ENCODE measurements at places on chromosomes 3 and 15.
A peak's percentile ranks its signal among the peaks of the same experiment; 100 is the strongest.

GRCh38 chr15:67422296-67422695 is 98.6 kb upstream of the C15orf61 start:
- no peak for DNase-seq

DNA sequence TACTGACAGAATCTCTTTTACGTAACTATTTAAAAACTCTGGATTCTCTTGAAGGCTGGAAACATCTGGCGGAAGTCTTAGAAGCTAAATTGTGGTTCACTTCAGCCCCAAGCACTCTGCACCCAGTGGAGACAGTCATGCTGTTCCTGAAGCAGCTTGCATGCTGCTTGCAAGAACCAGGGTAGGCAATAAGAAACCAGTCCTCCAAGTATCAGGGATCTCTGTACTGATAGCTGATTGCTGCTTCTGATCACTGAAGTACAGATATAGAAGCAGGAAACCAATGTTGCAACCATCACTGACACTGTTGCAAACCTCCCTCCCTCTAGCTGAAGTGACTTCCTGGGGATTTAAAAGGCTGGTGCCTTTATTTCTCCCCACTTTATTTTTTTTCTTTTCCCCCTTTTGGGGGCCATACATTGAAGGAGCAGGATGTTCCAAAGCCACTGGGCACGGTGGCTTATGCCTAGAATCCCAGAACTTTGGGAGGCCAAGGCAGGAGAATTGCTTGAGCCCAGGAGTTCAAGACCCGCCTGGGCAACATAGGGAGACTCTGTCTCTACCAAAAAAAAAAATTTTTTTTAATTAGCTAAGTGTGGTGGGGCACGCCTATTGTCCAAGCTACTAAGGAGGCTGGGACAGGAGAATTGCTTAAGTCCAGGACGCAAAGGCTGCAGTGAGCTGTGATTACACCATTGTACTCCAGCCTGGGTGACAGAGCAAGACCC is 15.3 kb downstream of the SPCS1 start:
- no peak for DNase-seq

DNA sequence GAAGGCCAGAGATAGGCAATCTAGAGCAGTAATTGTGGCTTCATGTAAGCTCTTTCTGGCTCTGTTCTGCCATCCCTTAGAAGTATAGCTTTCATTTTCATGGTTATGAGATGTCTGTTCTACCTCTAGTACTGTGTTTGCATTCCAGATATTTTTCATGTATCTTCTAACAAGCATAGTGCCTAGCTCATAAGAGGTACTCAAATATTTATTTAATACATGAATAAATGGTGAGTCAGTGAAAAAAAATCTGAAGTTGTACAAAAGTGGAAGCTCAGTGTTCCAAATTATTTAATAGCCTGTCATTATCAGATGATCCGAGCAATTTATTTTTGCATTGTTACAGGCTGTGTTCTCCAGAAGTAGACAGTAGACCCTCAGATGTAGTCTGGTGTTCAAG is 64.3 kb downstream of the OXSM start:
- DNase-seq: no peak

GRCh38 chr3:181912384-181912783 is 200.7 kb downstream of the SOX2 start:
- no peak for DNase-seq

- no peak for DNase-seq
Measured at GRCh38 chr15:83815506-83815905, 161.6 kb downstream of the ADAMTSL3 start.

GRCh38 chr3:114942773-114943172 is 204.3 kb downstream of the ZBTB20 start:
- no peak for DNase-seq

DNA sequence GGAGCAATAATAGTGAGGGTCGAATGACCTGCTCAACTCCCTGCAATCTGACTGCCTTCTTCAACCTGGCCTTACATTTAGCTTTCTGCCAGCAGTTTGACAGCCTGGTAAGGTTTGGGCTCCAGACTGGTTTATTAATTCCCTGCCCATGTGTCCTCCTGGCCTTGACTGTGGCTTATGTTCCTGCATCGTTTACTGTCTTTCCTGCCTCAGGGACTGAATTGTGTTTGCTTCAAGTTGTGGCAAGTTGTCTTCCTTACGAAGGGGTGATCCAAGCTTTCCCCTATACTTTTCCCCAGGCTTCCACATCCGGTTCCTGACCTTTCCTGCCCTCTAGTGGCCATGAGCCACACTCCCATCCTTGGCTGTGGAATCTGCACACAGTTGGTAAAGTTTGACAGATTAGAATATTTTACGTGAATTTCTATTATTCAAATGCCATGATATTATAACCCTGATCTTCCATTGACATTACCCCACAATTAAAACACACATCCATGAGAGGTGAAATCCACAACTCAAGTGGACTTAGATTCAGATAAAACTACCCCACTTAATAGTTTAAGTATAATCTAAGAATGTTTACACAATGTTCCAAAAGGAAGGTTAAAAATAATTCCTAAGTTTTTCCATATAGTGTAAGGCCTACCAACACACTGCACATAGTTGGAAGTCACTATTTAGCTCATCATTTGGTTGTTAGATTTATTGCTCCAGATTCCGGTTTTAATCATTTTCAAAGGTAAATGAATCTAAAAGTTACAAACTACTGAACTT is 95.7 kb downstream of the NEDD4 start:
- peak; percentile 70 for DNase-seq

DNA sequence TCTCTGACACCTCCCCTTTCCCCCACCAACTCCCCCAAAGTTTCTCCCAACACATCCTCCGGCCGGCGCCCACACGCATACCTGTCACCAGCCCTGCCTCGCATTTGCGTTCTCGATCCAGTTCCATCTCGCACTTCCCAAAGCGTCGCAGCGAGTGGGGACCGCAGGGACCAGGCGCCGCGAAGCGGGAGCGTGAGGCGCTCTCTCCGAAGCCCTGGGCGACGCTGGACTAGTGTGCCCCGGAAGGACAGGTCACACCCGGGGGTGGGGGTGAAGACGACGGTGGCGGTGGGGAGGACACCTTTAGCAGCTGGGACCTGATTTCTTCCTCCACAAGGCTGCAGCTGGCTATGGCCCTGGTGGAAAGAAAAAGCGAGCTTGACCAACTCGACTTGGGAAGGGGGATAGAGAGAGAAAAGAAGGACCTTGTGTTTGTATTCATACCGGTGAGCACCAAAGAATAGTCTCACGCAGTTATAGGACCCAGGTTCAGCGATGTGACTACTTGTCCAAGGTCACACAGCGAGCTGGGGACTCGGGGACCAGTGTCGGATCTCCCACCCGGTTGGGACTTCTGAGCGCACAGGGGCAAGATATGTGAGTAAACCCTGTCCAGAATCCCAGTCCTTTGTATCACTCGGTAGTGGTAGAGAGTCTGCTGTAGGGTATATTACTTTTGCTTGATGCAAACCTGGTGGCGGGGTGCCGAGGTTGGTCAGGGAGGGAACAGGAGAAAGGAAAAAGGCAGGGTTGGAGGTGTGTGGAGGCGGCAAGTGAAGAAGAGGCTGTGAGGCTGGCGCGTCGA is 607 bp upstream of the GHSR start:
- DNase-seq: no peak
